GM12864 (cell line): ENCODE measurements at places on chromosomes 2 and 18.
A peak's percentile ranks its signal among the peaks of the same experiment; 100 is the strongest.

GRCh38 chr2:134195341-134195740, 58.5 kb upstream of the MGAT5 start:
- no peak for DNase-seq

GRCh38 chr2:176074919-176075425, 8.8 kb downstream of the EVX2 start:
- no peak for DNase-seq

DNA sequence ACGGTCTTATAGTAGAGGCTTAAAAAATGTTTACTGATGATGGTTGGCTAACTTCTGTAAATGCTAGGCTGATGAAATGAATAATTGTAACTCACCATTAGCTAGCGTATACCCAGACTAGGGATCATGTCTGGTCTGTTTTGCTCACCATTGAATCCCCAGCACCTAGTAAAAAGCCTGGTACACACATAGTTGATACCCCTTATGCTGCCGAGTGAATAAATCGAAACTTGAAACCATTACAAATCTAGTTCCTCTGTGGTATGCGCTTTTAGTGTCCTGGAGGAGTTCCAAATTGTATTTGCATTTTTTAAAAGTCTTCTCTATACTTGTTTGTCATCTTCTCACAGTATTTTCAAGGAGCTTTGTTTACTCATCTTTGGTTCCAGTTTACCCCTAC, 1.3 kb downstream of the TAF1B start:
- peak; percentile 61 for DNase-seq

DNA sequence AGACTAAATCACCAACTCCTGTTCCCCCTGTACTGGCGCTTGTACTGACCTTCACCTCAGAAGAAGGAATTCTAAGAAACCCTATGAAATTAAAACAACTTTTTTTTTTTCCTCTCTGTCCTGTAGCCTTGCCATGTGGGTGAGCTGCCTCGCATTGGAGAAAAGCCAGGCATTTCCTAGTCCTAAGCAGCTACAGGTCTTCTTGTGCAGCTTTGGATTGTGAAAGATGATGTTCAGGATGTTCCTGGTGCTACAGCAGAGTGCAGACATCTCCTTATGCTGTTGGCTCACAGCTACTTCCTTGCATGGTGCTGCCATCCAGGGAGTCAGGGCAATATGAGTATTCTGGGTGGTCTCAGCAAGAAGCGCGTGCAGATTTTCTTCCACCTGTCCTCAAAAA, 11.9 kb downstream of the PIK3C3 start:
- DNase-seq = no peak

- DNase-seq = no peak
Measured at GRCh38 chr2:37283207-37283606, 41.4 kb downstream of the PRKD3 start.

GRCh38 chr2:86308356-86308755, 29.1 kb downstream of the REEP1 start:
- no peak for DNase-seq

DNA sequence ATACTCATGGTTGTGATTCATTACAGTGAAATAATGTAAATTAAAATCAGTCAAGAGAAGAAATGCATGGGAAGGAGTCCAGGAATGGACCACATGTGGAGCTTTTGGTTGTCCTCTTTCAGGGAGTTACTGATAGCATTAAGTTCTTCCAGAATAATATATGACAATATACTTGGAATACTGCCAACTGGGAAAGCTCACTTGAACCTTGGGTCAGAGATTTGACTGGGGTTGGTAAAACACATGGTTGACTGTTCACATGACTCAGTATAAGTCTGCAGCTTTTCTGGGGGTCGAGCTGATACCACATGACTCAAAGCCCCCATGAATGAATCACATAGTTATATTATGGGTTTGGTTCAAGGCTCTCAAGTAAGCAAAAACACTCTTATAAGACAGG, 1109.0 kb upstream of the CHAC2 start:
- DNase-seq = no peak
